ENCODE measurements at places on chromosomes 16 and 17. TPM values are rescaled to one million over a fixed set of nuclear protein-coding genes. Genes with fewer than 3 reads are reported as not detected.
A peak's percentile ranks its signal among the peaks of the same experiment; 100 is the strongest.

DNA sequence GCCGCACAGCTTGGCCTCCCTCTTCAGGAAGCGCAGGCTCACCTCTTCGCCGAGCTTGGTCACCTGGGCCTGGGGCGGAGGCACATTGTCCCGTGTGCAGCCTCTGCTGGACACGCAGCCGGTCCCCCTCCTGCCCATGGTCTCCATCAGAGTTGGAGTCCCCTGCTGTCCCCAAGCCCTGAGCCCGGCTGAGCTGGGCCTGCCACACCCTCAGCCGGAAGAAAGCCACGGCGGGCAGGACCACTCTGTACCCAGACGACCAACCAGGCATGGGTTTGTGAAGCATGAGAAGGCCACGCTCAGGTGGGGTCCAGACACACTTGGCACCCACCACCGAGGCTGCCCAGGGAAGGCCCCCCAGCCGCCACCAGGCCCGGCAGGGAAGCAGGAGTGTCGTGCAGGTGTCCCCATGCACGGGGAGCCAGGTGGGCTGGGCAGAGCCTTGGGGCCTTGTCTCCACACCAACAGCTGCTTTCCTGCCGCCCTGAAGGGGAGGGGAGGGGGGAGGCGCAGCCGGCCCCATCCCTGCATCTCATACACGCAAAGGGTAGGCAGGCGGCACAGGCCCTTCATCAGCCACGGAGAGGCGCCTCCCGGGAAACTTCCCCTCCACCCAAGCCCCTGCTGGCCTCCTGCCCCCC is 5.2 kb downstream of the CCDC154 start:
- no peak for DNase-seq

GRCh38 chr16:75081179-75081859 is 35.3 kb downstream of the LDHD start:
- no peak for DNase-seq

DNA sequence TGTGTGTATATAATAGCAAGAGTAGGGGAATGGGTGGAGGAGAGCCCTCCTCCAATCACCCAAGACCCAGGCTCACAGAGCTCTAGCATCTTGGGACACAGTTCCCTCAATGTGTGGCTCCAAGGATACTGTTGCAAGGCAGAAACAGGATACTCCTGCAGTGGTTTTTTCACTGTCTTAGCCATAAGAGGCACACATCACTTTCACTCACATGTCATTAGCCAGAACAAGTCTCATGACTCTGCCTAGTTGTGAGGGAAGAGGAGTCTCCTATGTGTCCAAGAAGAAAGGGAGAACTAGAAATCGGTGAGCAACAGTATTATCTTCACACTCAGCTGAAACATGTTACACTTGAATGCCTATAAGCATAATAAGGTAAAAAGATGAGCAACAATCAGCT is 11.1 kb upstream of the NUDT7 start:
- no peak for DNase-seq

GRCh38 chr16:10646581-10647263 is 48.0 kb downstream of the TEKT5 start:
- DNase-seq, result no peak

The CDT1 gene
- total RNA-seq, result 0.17 TPM

DNA sequence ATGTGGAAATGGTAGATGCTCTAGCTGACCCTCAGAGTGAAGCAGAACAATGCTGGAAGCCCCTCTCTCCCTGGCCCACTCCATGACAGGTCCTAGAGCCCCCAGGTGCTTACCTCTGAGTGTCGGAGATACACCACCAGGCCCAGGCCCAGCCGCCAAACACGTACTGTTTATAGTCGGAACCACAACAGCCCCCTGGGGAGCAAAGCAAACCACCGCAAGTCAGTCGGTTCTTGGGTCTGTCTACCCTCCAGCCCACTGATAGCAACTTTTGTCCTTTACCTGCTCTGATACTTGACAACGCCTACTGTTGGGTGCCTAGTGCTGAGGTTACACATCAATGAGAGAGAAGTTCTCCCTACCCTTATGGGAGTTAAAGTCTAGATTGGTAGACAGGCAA is 8.7 kb downstream of the FLOT2 start:
- no peak for DNase-seq

The MYOCD gene
- total RNA-seq, result not detected

The SHBG gene
- not detected for total RNA-seq

GRCh38 chr16:7315813-7316212 is 16.8 kb upstream of the RBFOX1 start:
- no peak for DNase-seq

DNA sequence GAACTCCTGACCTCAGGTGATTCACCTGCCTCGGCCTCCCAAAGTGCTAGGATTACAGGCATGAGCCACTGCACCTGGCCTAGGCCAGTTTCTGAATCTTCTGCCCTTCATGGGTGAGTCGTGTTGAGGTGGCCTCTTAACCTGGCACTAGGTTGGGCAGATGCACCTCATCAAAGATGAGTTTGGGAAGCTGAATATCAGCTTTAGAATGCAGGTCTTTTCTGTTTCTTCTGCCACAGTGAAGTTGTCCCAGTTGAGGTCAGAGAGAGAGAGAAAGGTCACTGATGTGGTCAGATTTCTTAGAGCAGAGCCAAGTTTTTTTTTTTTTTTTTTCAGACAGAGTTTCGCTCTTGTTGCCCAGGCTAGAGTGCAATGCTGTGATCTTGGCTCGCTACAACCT is 111.3 kb upstream of the WSCD1 start:
- no peak for DNase-seq

The KRT24 gene
- total RNA-seq, result not detected

The TBX4 gene
- not detected for total RNA-seq

DNA sequence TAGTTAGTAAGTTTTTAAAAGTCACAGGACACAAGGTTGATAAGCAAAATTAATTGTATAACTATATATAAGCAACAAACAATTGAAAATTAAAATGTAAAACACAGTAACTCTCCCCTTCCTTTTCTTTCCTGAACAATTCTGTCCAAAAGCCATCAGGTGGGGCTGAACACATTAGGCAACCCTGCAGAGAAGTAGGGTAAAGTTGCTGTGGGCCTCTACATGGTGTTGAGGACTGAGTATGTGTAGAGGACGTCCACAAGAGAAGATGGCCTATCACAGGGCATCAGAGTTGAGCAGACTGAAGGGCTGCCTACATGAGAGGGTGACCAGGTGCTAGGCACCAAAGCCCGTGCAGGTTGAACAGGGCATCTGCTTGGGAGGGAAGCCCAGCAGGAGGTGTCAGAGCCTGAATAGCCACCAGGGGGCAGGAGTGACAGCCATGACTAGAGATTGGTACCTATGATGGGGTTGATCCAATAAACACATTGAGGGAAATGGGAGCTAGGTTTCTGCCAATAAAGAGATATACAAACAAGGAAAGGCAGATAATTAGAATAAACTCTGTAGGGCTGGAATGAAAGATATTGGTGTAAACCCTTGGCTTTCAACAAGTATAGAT is 415.1 kb downstream of the NPIPA8 start:
- DNase-seq, result peak; percentile 42

- no peak for DNase-seq
Measured at GRCh38 chr16:68155425-68155824, 70.3 kb downstream of the NFATC3 start.

The TNFRSF17 gene
- not detected for total RNA-seq

GRCh38 chr17:35841505-35841904 is 27.2 kb downstream of the HEATR9 start:
- DNase-seq, result no peak

DNA sequence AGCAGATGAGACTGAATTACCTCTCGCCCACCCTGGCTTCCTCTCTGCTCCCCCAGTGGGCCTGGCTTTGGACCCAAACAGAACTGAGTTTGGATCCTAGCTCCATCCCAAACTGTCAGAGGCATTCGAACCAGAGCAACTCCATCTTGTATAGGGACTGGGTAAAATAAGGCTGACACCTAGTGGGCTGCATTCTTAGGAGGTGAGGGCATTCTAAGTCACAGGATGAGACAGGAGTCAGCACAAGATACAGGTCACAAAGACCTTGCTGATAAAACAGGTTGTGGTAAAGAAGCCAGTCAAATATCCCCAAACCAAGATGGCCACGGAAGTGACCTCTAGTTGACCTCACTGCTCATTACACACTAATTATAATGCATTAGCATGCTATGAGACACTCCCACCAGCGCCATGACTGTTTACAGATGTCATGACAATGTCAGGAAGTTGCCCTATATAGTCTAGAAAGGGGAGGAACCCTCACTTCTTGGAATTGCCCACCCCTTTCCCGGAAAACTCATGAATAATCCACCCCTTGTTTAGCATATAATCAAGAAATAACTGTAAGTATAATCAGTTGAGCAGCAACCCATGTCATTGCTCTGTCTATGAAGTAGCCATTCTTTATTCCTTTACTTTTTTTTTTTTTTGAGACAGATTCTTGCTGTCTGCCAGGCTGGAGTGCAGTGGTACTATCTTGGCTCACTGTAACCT is 44.4 kb downstream of the LYRM1 start:
- DNase-seq, result peak; percentile 15

DNA sequence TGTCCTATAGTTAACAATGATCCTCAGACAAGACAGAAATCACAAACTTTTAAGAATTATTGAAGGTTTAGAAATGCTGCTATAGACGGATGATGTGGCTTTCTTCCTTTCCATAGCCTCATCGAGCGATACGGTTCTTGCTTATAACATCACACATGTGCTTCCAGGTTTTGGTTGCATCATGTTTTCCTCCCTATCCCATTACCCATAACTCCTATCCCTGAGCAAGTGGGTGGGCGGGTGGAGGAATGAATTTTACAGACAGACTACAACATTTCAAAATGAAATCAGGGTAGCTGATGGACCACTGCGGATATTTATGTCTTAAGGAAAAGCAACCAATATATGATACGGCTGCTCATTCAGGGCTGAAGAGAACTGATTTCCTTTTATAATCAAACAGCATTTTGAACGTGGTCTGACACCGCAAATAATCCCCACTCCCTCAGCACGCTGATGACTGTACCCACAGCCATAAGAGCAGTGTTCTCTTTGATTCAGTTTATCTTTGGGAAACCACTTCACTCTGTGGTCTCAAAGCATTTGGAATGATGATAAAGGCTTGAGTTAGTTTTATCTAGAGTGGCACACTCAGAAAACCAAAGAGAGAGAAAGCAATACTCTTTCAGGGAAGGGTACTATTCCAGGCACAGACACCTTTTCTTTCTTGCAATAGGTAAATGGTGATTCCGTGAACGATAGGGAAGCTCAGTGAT is 4.6 kb upstream of the AKTIP start:
- no peak for DNase-seq

The PIK3R6 gene
- total RNA-seq, result 0.25 TPM

DNA sequence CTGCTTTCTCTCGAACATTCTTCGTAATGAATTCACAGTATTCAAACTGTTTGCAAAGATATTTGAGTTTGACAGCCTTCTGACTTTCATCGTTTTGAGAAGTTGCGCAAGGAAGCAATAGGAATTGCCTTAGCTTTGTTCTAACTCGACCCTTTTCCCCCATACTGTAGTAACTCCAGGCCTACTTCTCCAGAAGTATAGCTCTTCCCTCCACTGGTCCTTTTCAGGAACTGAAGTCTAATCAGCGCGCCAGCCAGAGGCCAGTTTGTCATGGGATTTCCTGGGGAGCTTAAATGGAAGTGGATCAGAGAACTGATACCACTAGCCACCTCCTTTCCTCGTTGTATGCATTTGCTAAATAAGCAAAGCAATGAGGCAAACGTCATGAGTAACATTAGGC is 27.9 kb downstream of the CDR2 start:
- DNase-seq, result no peak

DNA sequence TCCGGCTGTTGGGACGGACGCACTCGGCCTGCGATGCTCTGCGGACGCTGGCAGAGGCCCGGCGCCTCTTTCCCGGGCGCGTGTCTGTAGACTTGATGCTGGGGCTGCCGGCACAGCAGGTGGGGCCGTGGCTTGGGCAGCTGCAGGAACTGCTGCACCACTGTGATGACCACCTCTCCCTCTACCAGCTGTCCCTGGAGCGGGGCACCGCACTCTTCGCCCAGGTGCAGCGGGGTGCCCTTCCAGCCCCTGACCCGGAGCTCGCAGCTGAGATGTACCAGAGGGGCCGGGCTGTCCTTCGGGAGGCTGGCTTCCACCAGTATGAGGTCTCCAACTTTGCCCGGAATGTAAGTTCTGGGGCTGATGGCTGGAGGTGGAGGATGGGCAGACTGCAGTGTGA is 3.5 kb downstream of the RSAD1 start:
- DNase-seq, result no peak

- DNase-seq, result no peak
Measured at GRCh38 chr16:57502048-57502775, 15.9 kb upstream of the DOK4 start.

The IRF8 gene
- 1.5 TPM for total RNA-seq

- DNase-seq, result peak; percentile 63
Measured at GRCh38 chr16:11297492-11298142, 16.5 kb upstream of the PRM1 start.

GRCh38 chr17:41538565-41538991 is 10.5 kb upstream of the KRT19 start:
- DNase-seq, result no peak

GRCh38 chr16:50151322-50151721 is 1.8 kb upstream of the TENT4B start:
- no peak for DNase-seq

- DNase-seq, result no peak
Measured at GRCh38 chr17:31584438-31585279, 193.2 kb downstream of the RAB11FIP4 start.

- DNase-seq, result peak; percentile 34
Measured at GRCh38 chr16:68367030-68367429, 56.2 kb downstream of the PRMT7 start.

The MPV17L gene
- not detected for total RNA-seq

- DNase-seq, result no peak
Measured at GRCh38 chr17:32914181-32914580, 13.8 kb upstream of the TMEM98 start.

GRCh38 chr17:47159315-47159714 is 29.8 kb downstream of the CDC27 start:
- DNase-seq, result no peak

DNA sequence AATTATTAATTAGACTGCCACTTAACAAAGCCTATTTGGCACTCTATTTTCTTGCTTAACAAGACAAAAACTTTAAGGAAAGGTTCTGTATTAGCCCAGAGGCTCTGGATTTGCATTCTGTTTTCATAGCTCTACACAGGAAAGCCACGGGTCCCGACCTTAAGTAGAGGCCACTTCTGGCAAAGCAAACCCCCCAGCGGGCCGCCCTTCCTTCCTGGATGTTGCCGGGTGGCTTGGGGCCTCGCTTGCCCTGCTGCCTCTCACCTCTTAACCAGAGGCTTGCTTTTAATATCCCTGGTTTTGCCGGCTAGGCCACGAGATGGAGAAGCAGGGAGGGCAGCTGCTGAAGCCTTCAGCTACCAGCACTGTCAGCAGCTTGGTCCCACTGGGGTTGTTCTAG is 4.4 kb downstream of the RTN4RL1 start:
- DNase-seq, result no peak

Measured in CD4-positive, alpha-beta memory T cell (primary cell).